Motor neuron (in vitro differentiated cells): ENCODE measurements at places on chromosomes 2 and 18.
A peak's percentile ranks its signal among the peaks of the same experiment; 100 is the strongest.

DNA sequence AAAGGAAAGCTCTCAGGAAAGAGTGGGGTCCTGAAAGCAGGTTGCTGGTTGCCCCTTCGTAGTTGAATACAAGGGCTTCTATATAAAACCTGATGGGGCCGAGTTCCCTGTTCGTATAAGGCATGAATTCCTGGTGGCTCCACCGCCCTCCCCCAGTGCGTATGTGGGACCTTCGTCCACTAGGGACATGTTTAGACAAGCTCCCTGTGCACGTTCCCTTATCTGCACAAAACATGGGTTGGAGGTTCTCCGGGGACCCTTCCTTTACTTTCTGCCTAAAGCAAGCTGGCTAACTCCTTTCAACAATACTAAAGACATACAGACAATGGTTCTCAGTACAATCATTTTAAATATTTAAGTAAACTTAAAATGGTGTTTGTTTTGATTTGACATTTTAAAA, 8.0 kb downstream of the CLUL1 start:
- no peak for ATAC-seq

GRCh38 chr18:5998166-5998881, 103.0 kb upstream of the TMEM200C start:
- no peak for ATAC-seq

- peak; percentile 39 for ATAC-seq
Measured at GRCh38 chr2:85998071-85998991, 107.4 kb downstream of the POLR1A start.

- ATAC-seq, result no peak
Measured at GRCh38 chr2:218997731-218998130, 4.5 kb upstream of the CRYBA2 start.

DNA sequence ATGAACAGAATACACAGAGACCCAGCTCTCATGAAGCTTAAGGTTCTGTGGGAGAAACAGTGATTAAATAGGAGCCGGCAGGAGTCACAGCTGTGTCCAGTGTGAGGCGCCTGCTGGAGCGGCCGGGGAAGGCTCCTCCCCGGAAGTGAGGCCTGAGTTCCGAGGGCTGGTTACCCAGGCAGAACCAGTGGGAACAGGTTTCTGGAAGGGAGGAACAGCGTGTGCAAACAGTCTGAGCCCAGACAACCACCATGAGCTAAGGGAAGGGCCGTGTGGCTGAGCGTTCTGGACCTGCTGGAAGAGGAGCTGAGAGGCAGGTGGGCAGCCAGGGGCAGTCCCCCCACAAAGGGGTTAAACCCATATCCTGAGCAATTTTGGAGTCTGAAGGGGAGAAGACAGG, 26.0 kb upstream of the NPAS2 start:
- ATAC-seq, result peak; percentile 30

- ATAC-seq, result no peak
Measured at GRCh38 chr2:19350678-19351401, 7.6 kb downstream of the OSR1 start.

DNA sequence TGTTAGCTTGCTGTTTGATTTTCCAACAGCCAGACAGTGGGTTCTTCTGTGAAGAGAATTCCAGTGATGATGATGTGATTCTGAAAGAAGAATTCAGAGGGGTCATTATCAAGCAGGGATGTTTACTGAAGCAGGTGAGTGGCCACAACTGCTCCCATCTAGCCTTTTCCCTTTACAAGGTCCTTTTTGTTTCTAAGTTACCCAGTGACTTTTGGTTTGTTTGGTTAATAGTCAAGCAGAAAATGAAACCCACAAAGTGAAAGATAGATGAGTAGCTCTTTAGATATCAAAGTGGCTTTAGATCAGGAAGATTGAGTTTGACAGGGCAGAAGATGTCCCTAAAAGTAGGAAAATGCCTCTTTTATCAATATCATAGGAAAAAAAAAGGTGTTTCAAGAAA, 23.3 kb downstream of the PLEK start:
- ATAC-seq, result no peak

DNA sequence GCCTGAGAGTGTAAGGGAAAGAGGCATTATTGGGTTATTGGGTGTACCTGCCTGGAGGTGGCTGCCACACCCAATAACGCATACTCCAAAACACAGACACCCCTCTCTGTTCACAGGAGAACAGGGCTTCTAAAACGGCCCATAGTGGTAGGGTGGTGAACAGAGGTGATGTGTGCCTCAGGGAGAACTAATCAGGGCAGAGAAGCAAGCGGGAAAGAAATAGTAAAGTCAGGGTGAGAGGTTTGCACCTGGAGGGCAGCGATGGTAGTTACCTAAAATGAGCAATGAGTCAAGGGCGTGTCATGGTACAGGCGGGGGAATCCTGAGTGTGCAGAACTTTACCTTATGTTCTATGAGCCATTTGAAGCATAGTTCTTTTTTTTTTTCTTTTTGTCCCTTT, 21.6 kb upstream of the VPS4B start:
- ATAC-seq, result no peak

DNA sequence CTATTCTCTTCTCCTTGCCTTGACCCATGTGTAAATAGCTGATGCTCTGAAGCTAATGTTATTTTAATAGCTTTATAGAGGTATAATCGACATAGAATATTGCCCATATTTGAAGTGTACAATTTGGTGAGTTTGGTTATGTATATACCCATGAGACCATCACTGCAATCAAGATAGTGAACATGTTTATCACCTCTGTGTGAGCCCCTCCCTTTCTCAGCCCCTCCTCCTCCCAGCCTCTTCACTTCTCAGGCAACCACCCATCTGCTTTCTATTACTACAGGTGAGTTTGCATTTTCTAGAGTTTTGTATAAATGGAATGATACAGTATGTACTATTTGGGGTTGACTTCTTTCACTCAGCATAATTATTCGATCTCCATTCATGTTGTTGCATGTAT, 181.1 kb downstream of the INO80D start:
- no peak for ATAC-seq

GRCh38 chr2:114160263-114160981, 270.5 kb downstream of the ACTR3 start:
- ATAC-seq, result no peak

DNA sequence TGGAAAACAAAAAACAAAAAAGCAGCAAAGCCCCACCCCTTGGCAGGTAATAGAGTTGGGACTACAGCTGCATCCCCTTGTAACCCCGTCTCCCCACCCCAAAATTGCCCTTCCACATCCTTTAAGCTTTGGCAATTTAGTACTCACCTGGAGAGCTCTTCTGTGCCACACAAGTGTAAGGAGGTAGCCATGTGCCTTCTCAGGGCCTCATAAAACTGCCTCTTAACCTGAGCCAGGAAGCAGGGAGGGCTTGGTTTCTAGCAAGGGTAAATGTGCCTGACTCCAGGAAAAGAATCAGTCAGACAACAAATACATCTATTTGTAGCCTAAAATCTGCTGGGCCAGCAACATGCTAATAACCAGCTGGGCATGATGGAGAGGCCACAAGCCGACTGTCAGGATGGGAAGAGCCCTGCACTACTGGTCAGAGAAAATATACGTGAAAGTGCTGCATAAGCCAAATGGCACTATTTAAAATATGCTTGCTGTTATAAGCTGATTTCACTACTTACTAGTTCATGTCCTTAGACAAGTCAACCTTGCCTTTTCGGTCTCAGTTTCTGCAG, 46.3 kb downstream of the NOP58 start:
- ATAC-seq, result no peak

GRCh38 chr2:88554189-88554588, 73.1 kb downstream of the EIF2AK3 start:
- no peak for ATAC-seq

- no peak for ATAC-seq
Measured at GRCh38 chr2:190103144-190103543, 40.6 kb upstream of the MSTN start.

DNA sequence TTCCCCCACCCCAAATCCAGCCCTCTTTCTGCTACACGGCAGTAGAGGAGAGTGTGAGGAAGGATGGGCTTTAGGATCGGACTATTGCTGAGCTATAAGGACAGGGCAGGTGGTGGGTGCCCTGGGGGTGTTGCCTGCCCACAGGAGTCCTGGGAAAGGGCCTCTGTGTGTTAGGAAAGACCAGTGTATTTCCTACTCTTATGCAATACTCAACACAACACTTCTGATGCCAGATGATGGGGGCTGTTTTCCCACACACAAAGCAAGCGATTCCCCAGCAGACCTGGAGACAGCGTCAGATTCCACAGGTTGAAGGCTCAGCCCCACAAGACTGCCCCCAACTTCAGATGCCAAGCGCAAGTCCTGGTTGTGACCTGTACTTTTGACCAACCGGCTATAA, 91.0 kb upstream of the LCLAT1 start:
- no peak for ATAC-seq

GRCh38 chr18:34431042-34431441, 206.3 kb upstream of the NOL4 start:
- ATAC-seq, result peak; percentile 88
